ENCODE measurements at places on chromosomes 5 and 9.

GRCh38 chr9:13071921-13072320 lies 207.6 kb downstream of the MPDZ start:
- DNase-seq, result no peak

DNA sequence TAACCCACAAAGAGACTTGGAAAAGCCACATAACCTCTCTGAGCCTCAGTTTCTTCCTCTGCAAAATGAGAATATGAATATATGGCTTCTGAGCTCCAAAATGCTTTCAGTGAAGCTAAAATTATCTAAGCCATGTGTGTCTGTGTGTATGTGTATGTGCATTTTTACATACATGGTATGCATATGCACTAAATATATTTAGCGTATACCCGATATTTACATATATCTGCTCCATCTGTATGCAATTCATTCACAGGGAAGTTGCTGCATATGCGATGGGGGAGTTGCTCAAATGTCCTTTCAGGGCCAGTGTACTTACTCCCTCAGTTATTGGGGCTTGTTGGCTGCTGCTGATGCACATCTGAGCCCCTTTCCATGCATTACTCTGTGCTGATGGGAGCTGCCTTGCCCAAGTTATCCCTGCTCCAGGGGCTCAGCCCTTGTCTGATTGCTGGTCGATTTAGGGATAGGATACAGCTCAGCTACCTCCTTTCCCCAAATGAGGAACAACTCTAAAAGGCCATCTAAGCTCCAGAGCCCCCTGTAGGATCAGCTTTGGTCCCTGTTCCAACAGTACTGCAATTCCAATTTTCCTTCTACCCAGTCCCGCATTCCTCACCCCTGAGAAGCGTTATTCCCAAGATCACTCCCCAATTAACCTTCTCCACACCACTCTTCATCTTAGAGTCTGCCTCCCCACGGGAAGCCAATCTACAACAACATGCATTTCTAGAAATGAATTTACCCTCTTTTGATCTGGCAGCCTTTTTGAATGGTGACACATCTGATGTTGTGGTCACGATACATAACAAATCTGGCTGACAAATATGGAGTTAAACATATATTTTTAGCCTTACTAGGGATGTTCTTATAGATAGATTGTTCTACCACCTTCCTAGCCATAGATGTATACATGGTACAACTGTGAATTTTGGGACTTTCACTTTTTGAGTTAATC lies 15.9 kb downstream of the RHOBTB3 start:
- DNase-seq, result no peak

DNA sequence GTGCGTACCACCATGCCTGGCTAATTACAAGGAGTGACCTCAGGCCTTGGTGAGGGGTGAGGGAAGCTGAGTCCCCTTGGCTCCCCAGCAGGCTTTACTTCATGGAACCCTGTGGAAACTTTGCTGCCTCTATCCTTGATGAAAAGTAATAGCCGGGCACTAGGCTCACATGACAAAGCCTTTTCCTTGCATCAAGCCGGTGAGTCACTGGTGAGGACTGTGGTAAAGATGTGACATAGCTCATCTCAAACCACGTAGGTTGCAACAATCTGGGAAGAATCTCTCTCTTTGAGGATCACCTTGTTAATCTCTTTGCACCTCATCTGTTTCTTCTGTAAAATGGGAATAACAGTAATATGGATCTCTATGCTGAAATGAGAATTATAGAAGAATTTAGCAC lies 116.3 kb upstream of the SLC25A48 start:
- no peak for DNase-seq

DNA sequence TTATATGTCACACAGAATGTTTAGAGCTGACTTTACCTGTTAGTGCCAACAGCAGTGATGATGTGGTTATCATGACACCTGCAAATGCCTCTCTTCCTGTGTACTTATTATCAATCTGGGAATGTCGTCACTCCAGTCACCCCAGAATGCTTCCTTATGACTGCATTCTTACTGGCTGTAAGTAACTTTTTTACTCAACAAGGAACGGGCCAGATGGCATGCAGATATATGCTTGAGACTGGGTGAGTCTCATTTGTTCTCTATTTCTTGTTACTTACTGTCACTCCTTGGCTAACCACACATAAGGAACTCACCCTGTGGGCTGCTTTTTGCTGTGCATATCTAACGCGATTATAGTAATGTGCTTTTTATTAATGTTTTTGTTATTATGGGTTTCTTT lies 385.5 kb upstream of the MEF2C start:
- DNase-seq, result no peak

DNA sequence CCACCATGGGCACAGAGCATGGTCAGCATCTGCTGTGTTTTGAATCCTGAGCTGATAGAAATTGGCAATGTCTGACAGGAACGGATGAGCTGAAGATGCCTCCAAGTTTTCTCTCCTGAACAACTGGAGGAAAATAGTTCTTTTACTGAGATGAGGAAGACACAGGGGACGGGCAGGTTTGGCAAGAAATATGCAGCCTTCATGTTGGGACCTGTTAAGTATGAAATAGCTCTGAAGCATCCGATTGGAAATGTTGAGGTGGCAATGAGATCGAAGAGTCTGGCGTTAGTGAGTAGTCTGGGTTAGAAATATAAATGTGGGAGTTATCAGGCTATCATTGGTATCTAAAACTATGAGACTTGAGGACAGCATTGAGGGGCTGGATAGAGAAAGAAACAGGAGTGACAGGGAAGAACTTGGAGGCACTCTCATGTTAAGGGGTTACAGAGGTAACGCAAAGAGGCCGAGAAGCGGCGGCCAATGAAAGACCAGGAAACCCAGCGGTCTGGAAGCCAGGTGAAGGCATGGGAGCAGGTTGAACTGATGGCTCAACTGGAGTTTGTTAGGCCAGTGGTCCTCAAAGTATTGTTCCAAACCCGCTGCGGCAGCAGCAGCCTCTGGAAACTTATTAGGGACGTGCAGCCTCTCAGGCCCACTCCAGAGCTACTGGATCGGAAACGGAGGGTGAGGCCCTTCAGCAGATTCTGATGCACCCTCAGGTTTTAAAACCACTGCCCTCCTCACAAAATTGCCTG lies 1.0 kb upstream of the MAMDC2 start:
- no peak for DNase-seq

- DNase-seq, result no peak
Measured at GRCh38 chr9:109453210-109453842, 44.8 kb downstream of the PTPN3 start.

- DNase-seq, result no peak
Measured at GRCh38 chr9:265209-265870, 50.7 kb downstream of the DOCK8 start.

DNA sequence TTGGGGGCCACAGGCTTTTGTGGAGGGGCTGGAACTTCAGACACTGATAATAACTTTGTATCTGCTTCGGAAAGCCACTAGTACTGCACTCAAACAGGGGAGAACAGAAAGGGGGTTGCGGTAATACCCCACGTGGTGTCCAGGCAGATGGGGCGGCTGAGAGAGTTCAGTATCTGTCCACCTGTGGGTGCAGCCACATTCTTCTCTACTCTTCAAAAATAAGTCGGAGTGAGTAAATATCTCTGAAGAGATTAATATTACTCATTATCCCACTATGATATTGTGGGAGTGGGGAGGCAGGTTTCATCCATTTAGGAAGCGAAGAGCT lies 102.1 kb upstream of the SSBP2 start:
- DNase-seq, result no peak

- DNase-seq, result no peak
Measured at GRCh38 chr5:90366948-90367347, 42.6 kb downstream of the CETN3 start.

DNA sequence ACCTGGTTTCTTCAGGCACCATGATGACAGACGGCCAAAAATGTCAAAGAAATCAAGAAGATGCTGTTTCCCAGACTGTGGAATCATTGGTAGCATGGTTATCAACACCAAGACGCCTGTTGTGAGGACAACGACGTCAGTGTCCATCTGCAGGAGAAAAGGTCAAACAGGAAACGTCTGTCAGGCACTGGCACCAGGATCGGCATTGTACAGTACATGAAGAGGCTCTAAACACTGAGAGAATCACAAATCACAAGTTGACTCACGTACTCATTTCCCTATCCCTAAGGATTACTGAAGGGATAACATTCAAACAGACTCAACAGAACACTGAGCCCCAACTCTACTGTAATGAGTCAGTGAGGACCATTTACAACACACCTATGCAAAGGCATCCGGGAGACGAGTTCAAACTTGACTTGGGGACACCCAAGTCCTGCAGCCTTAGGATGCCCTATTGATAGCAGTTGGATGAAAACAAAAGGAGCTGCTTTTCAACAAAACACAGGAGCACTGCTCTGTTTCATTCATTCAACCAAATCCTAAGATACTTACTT lies 21.0 kb downstream of the TSC1 start:
- no peak for DNase-seq

- no peak for DNase-seq
Measured at GRCh38 chr5:1874771-1875220, 7.9 kb downstream of the IRX4 start.
